ENCODE measurements at places on chromosomes 2 and 18. TPM values are rescaled to one million over a fixed set of nuclear protein-coding genes. Genes with fewer than 3 reads are reported as not detected.

The DNAJC5G gene
- not detected for total RNA-seq

- H3K4me1 ChIP-seq: no peaks in the 10 kb centered on the region
- DNase-seq: no peak
- no peaks in the 10 kb centered on the region for H3K36me3 ChIP-seq
- no peak overlapping the region for H3K27ac ChIP-seq
- H3K27me3 ChIP-seq: peaks cover 12% of the 10 kb centered on the region
Observed at GRCh38 chr18:79600141-79600540, 79.5 kb upstream of the CTDP1 start.

DNA sequence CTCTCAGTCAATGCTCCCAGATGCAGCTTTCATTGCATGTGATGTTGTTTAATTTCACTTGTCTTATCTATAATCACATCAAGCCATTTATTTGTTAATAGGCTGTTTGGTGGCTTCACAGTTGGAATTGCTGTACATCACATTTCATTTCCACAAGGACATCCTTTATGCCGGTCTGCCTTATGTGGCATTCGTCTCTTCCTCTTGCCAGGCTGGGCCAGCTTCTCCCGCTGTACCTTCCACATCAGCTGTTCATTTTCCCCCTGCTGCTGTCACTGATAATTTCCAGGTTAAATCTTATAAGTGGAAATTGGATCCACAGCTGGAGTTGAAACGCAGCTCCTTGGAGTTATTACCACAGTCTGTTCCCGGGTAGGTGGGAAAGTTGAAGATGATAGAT is 110.6 kb downstream of the DPP10 start:
- no peak overlapping the region for H3K27ac ChIP-seq
- DNase-seq: no peak
- no peaks in the 10 kb centered on the region for H3K36me3 ChIP-seq
- H3K27me3 ChIP-seq: peaks cover 22% of the 10 kb centered on the region
- H3K4me1 ChIP-seq: no peaks in the 10 kb centered on the region

DNA sequence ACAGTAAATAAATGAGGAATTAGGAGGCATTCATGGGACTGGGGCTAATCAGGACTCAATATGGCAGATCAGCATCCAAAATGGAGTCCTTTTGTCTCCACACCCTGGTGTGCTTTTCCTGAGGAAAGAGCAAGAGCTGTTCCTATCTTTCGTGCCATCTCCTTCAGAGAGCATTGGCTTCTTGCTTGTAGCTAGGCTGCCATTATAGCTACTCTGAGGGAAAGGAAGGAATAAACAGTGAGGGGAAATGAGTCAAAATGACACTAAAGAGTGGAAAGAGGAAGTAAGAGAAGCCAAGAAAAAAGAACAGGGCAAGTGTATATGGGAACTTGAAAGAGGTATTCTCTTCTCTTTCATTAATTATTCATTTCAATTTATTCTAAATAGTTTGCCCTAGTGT is 8.4 kb upstream of the NMI start:
- H3K4me3 ChIP-seq: no peak overlapping the region
- DNase-seq: no peak
- H3K4me1 ChIP-seq: no peaks in the 10 kb centered on the region
- H3K36me3 ChIP-seq: no peaks in the 10 kb centered on the region
- no peaks in the 10 kb centered on the region for H3K27me3 ChIP-seq

DNA sequence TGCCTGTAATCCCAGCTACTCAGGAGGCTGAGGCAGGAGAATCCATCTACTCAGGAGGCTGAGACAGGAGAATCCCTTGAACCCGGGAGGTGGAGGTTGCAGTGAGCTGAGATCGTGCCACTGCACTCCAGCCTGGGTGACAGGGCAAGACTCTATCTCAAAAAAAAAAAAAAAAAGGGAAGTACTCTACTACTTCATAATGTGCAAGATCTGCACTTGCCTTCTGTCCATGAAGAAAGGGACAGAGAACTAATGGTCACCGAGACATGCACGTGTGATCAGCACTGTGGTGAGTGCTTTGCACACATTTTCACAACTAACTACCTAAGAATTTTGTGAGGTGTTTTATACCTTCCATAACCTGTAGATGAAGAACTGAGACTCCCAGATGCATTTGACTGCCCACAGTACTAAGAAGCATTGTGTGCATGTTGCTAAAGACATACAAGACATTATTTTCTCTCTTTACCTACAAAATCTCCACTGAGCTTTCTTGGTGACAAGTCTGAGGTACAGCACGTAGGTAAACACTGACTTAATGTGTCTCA is 784.8 kb upstream of the ID2 start:
- no peak for DNase-seq
- H3K4me3 ChIP-seq: no peak overlapping the region
- peak overlapping the region; percentile 44 for H3K27ac ChIP-seq
- no peaks in the 10 kb centered on the region for H3K27me3 ChIP-seq

The GPR35 gene
- total RNA-seq: 1.7 TPM

The CXCR4 gene
- 39.5 TPM for total RNA-seq

GRCh38 chr2:197071790-197072436 is 145.4 kb upstream of the PGAP1 start:
- H3K4me1 ChIP-seq: peaks cover 16% of the 10 kb centered on the region
- H3K36me3 ChIP-seq: peaks cover 13% of the 10 kb centered on the region
- H3K27ac ChIP-seq: no peak overlapping the region
- no peaks in the 10 kb centered on the region for H3K27me3 ChIP-seq
- no peak overlapping the region for H3K4me3 ChIP-seq
- no peak for DNase-seq

- H3K27ac ChIP-seq: no peak overlapping the region
- peak overlapping the region; percentile 67 for H3K4me3 ChIP-seq
- H3K27me3 ChIP-seq: peaks cover 95% of the 10 kb centered on the region
Observed at GRCh38 chr2:176121190-176122051, 1.1 kb upstream of the HOXD9 start.

The DSC2 gene
- 10.2 TPM for total RNA-seq

GRCh38 chr2:51612387-51612786 is 580.5 kb upstream of the NRXN1 start:
- DNase-seq: no peak
- H3K4me3 ChIP-seq: no peak overlapping the region
- no peak overlapping the region for H3K27ac ChIP-seq
- H3K36me3 ChIP-seq: peaks cover 14% of the 10 kb centered on the region

The C18orf54 gene
- total RNA-seq: 27.9 TPM

The CCT4 gene
- total RNA-seq: 259 TPM

The AKAIN1 gene
- total RNA-seq: not detected

The SH3RF3 gene
- 0.84 TPM for total RNA-seq

DNA sequence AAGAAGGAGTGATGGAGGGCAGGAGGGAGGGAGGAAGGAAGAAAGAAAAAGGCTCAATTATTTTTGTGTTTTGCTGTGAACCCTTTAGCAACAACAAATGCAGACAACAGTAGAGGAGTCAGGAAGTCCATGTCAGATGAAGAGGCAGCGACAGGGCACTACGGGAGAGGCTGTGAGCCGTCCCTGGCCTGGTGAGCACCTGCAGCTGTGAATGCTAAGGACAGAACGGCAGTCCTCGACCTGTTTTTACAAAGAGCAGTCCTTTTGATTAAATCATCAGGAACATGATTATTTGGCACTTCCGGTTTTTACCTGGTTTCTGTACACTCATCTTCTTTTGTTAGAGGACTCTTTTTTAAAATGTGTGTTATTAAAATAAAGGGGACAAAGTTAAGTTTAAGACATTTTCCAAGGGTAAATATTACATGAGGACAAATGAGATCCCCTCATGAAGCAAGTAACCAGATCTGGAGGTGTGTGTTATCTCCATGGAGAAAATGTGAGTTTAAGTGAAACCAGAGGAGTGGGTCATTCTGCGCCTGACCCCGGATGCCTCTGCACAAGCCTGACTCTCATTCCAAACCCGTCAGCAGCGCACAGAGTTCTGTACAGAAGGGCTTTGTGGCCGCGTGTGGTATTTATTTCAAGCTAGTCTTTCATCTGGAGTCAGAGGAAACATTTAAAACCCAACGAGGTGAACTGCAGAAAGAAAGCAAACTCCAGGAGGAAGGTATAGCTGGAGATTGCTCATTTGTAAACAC is 492.5 kb downstream of the SOX11 start:
- peak overlapping the region; percentile 91 for H3K27ac ChIP-seq
- peak; percentile 40 for DNase-seq
- no peaks in the 10 kb centered on the region for H3K36me3 ChIP-seq
- no peaks in the 10 kb centered on the region for H3K27me3 ChIP-seq

The NT5DC4 gene
- not detected for total RNA-seq

The GATA6 gene
- total RNA-seq: not detected

The COLEC12 gene
- 2.0 TPM for total RNA-seq

DNA sequence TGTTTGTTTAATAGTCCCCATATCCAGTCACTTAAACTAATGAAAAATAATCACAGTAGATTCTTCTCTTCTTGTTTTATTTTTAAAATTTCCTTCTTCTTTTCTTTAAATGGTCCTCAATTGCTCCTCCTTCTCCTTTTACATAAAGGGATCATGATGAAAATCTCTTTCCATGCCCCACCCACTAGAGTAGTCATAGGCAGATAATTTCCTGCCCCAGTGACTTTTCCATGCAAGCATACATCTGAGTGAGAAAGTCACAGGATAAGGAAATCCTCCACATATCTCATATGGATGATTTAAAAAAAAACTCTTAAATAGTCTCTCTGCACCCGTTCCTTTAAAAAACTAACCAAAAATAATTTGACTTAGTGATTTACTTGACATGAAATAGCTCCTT is 552.3 kb upstream of the SETBP1 start:
- peaks cover 3% of the 10 kb centered on the region for H3K4me1 ChIP-seq
- H3K27me3 ChIP-seq: no peaks in the 10 kb centered on the region
- no peak overlapping the region for H3K4me3 ChIP-seq
- no peak for DNase-seq

GRCh38 chr18:77208964-77209363 is 40.7 kb upstream of the GALR1 start:
- H3K27me3 ChIP-seq: peaks cover 10% of the 10 kb centered on the region
- peaks cover 8% of the 10 kb centered on the region for H3K4me1 ChIP-seq
- DNase-seq: no peak
- H3K36me3 ChIP-seq: no peaks in the 10 kb centered on the region
- no peak overlapping the region for H3K4me3 ChIP-seq
- no peak overlapping the region for H3K27ac ChIP-seq

- H3K27me3 ChIP-seq: no peaks in the 10 kb centered on the region
- no peak overlapping the region for H3K4me3 ChIP-seq
- no peak overlapping the region for H3K27ac ChIP-seq
- peaks cover 67% of the 10 kb centered on the region for H3K4me1 ChIP-seq
Observed at GRCh38 chr2:239312081-239312511, 88.7 kb downstream of the HDAC4 start.

GRCh38 chr2:132621131-132621875 is 48.7 kb downstream of the LYPD1 start:
- no peaks in the 10 kb centered on the region for H3K36me3 ChIP-seq
- H3K27ac ChIP-seq: no peak overlapping the region
- H3K4me1 ChIP-seq: peaks cover 5% of the 10 kb centered on the region
- peaks cover 5% of the 10 kb centered on the region for H3K27me3 ChIP-seq
- no peak for DNase-seq

GRCh38 chr2:193496786-193497185 is 1302.1 kb upstream of the TMEFF2 start:
- no peaks in the 10 kb centered on the region for H3K4me1 ChIP-seq
- H3K4me3 ChIP-seq: no peak overlapping the region
- no peak overlapping the region for H3K27ac ChIP-seq
- H3K27me3 ChIP-seq: no peaks in the 10 kb centered on the region
- no peaks in the 10 kb centered on the region for H3K36me3 ChIP-seq
- DNase-seq: no peak

GRCh38 chr2:16760426-16760825 is 94.8 kb upstream of the CYRIA start:
- DNase-seq: no peak
- no peak overlapping the region for H3K27ac ChIP-seq
- H3K27me3 ChIP-seq: peaks cover 4% of the 10 kb centered on the region
- no peaks in the 10 kb centered on the region for H3K36me3 ChIP-seq
- peaks cover 4% of the 10 kb centered on the region for H3K4me1 ChIP-seq

- peak; percentile 23 for DNase-seq
- H3K36me3 ChIP-seq: peaks cover 16% of the 10 kb centered on the region
- H3K27ac ChIP-seq: peak overlapping the region; percentile 98
- H3K4me1 ChIP-seq: peaks cover 58% of the 10 kb centered on the region
- peak overlapping the region; percentile 95 for H3K4me3 ChIP-seq
- H3K27me3 ChIP-seq: no peaks in the 10 kb centered on the region
Observed at GRCh38 chr2:216636551-216637450, 3.6 kb downstream of the IGFBP2 start.

GRCh38 chr18:13246591-13246990 is 28.0 kb downstream of the LDLRAD4 start:
- no peak overlapping the region for H3K27ac ChIP-seq
- DNase-seq: no peak
- H3K4me1 ChIP-seq: peaks cover 7% of the 10 kb centered on the region
- H3K4me3 ChIP-seq: no peak overlapping the region
- H3K36me3 ChIP-seq: no peaks in the 10 kb centered on the region

- H3K4me3 ChIP-seq: peak overlapping the region; percentile 71
- peaks cover 5% of the 10 kb centered on the region for H3K27me3 ChIP-seq
Observed at GRCh38 chr18:63936156-63936931, 12.8 kb upstream of the HMSD start.

DNA sequence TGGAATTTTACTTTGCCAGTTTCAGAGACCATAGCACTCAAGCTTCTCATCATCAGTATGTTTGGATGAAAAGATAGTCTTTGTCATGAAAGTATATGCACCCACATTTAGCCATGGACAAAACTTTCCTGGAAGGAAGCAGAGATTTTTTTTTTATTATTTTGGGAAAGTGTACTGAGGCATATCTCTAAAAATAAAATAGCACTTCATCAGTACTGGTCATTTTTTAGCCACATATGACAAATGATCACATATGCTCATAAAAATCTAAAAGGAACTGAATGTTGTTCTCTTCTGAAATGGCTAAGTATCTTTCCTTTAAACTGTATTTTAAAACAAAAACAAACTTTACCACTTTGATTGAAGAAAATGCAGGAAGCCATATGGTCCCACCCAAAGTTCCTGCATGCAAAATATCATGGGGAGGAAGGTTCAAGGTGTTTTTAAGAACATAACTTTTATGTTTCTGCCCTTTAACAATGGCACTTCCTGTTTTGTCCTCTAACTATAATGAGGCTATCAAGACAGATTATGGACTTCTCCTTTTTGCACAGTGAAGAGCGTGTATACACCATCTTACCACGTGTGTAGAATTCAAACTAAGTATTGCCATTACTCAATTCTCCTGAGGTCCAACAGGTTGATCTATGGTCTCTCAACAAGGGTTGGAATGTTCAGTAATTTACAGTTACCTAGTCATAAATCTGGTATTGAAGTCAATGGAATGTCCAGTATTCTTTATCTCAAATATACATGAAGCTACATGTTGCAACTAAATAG is 77.1 kb upstream of the SLC39A10 start:
- no peak overlapping the region for H3K27ac ChIP-seq
- no peaks in the 10 kb centered on the region for H3K36me3 ChIP-seq
- no peaks in the 10 kb centered on the region for H3K4me1 ChIP-seq
- DNase-seq: no peak
- H3K4me3 ChIP-seq: no peak overlapping the region

The FAM110C gene
- total RNA-seq: 0.09 TPM

DNA sequence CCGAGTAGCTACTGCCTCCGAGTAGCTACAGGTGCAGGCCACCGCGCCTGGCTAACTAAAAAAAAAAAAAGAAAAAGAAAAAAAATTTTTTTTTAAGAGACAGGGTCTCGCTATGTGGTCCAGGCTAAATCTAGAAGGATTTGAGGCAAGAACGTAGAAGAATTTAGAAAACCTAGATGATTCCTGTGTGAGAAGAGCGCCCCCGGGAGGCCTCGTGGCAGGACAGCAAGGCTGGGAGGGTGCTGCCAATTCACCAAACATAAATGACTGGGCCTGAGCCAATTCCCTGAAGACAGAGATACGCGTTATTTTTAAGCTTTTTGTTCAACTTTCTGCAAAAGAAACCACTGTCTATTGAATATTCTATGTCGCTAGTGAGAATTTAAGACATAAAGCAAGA is 90.1 kb upstream of the TGFA start:
- no peak overlapping the region for H3K27ac ChIP-seq
- no peak overlapping the region for H3K4me3 ChIP-seq
- H3K27me3 ChIP-seq: peaks cover 9% of the 10 kb centered on the region
